Right atrium auricular region (tissue), 2 donors: ENCODE measurements at places on chromosomes 5 and 9. TPM values are rescaled to one million over a fixed set of nuclear protein-coding genes. Genes with fewer than 3 reads are reported as not detected.

Gene NUTM2G
- total RNA-seq, result not detected

- DNase-seq, result no peak
Measured at GRCh38 chr5:132017316-132017715, 5.9 kb upstream of the ACSL6 start.

DNA sequence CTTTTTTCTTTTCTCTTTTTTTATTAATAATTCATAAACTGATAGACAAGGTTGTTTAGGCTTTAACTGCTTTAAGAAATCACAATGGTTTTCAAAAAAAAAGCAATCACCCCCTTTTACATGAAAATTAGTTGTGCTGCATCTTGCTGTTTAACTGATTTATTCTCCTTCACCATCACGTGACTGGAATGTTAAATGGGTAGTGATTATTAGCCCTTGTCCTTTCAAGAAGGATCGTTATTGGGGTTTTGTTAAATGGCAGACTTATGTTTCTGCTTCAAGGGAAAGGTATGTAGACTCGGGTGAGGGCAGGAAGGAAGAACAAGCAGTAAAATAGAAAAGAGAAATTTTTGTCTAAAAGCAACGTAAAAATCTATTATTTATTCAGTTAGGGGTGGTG lies 175.6 kb upstream of the TLE4 start:
- no peak for DNase-seq

Gene RLN1
- not detected for total RNA-seq

GRCh38 chr9:117029341-117029740 lies 342.2 kb downstream of the TRIM32 start:
- DNase-seq, result no peak

GRCh38 chr9:134391319-134392231 lies 65.3 kb downstream of the RXRA start:
- no peak for DNase-seq

- DNase-seq, result no peak
Measured at GRCh38 chr9:82722051-82722450, 340.9 kb downstream of the RASEF start.
